ENCODE measurements at places on chromosomes 1 and 21.

DNA sequence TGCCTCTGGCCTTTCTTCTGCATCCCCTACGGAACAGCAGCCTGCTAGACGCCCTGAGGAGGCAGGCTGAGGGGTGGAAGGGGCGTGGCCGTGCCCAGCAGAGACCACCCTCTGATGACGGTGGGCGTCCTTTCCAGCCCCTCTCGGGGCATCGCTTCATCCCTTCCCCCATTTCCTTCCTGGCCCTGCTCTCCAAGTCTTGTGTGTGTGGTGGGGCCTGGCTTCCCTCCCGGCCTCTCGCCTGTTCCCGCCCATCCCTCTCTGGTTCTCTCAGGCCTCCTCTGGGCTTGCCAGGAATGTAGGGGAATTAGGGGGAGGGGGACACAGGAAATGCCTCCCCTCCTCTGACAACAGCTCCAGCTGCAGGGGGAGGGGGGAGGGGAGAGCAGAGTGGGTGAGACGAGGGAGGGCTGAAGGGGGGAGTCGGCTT is 51.1 kb downstream of the SKI start:
- no peak for DNase-seq

DNA sequence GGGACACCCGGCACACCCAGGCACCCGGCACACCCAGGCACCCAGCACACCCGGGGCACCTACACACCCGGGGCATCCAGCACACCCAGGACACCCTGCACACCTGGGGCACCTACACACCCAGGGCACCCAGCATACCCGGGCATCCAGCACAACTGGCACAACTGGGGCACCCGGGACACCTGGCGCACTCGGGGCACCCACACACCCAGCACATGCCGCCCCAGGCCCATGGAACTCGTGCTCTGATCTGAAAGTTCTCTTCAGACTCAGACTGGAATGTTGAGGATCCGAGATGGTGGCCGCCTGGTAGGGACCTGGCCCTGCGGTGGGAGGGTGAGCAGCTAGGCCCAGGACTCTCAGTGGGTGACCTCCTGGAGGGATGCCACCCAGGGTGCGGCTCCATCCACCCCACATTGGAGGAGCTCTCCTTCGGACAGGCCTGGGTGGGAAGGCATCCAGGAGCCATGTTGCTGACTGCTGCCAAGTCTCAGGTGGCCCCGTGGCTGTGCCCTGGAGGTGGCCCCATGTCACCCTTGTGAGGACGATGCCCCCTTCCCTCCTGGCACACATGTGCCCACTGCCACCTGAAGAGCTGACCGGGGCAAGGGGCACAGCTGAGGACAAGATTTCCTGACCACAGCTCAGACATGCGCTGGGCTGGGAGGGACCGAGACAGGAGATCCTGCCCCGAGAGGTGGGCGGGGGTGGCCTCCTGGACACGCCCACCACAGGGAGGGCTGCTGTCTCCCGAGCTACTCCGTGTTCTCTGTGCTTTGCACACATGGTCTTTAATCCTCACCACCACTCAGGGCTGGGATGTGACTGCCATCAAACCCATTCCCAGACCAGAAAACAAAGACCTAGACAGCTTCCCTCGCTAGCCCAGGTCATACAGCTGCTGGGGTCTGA is 37.0 kb downstream of the UBE2G2 start:
- no peak for DNase-seq

- no peak for DNase-seq
Measured at GRCh38 chr1:40606194-40606593, 59.3 kb downstream of the RIMS3 start.

DNA sequence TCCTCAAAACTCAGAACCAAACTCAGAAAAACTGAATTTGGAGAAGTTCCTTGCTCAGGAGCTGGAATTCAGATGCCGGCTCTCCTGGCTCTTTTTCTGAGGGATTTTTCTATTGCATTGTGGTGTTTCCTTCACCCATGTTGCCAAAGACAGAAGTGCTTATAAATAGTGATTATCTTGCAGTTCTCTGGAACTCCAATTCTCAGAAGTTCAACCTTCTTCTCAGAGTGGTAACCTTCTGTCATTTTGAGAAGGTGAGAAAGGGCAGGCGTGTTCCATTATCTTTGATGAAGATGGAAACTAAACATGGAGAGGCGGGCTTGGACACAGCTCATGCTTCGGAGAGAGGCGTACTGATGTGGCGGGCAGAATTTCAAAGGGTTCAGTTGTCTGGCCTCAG is 12.4 kb upstream of the ETV3 start:
- DNase-seq, result no peak

- DNase-seq, result peak; percentile 73
Measured at GRCh38 chr1:203121186-203122015, 6.1 kb upstream of the ADORA1 start.

DNA sequence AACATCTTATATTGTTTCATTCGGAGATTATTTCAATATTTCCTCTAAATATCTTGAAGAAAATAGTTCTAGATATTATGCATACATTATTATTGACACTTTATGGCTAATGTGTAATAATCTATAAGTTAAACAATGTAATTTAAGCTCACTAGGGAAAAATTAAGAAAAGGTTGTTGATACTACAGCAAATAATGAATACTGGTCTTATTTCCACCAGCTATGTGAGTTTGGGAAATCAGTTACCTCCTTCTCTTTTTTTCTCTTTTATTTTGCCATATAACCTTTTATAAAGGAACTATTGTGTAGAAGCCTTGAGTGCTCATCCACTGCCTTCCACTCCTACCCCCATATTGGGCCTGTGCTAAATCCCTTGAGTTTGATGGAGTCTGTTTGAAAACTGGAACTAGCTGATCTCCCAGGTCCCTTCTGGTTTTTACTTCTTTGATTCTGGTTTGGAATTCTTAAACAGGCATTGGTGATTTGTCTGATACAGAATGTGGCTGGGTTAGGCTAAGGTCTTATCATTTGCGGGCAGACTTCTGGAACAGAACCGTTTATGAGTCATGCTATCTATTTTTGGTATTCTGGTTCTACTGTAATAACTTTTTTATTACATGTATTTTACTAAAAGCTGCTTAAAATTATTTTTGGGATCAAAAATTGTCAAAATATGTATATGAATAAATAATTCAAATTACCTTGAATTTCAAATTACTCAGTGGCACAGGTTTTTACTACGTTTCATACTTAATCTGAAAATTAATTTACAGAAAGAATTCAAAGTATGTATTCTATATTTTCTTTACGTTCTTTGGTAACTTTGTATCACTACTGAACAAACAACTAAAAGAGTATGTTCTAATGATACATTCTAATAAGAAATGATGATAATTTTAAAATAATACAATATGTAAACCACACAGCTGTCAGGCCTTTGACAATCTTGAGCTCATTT is 5.0 kb upstream of the CDC14A start:
- no peak for DNase-seq

Measured in AML-193 (cell line).